CD4-positive, alpha-beta T cell treated with Interleukin-15 for 4 hours (primary cell): ENCODE measurements at places on chromosomes 2 and 18.

- no peak for DNase-seq
Measured at GRCh38 chr18:3704556-3705344, 254.8 kb downstream of the TGIF1 start.

- DNase-seq = no peak
Measured at GRCh38 chr18:25103468-25104155, 248.4 kb downstream of the ZNF521 start.

- DNase-seq = no peak
Measured at GRCh38 chr2:80054346-80054675, 250.2 kb downstream of the LRRTM1 start.

- DNase-seq = peak; percentile 58
Measured at GRCh38 chr18:79523736-79524180, 128.0 kb downstream of the NFATC1 start.

GRCh38 chr2:229133155-229133772 lies 137.8 kb downstream of the PID1 start:
- DNase-seq = no peak

GRCh38 chr2:150127346-150127990 lies 360.0 kb downstream of the RND3 start:
- DNase-seq = no peak

DNA sequence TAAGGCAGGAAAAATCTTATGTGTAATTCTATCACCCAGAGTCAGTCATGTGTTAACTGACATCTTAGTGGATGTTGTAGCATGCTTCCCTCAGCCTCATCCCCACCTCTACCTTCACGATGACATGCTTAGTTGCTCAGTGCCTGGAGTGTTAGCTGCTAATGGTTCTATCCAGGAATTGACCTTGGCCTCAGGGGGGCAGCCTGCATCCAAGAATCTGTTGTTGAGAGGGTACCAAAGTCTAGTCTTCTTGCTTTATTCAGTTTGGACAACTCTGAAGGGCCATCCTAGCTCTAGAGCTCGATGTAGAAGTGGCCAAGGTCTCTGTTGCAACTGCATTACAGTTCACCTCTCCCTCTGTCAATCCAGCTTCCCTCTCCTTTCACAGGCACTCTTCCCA lies 61.2 kb downstream of the ACYP2 start:
- DNase-seq = no peak

DNA sequence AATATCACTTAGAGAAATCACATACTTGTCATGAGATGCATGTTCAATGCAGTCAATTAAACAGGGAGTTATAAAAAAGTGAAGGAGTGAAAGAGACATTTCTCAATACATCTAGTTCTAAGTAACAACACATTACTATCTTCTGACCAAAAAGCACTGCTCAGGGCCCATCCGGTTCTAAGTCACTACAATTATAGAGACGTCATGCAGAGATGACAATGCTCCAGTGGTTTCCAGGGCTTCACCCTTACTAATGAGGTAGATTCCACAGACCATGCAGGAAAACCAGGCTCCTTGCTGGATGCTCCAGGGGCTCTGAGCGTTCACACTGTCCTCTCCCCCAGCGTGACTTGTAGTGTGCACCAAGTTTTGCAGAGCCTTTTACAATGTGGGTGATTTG lies 88.0 kb downstream of the FTCDNL1 start:
- no peak for DNase-seq

GRCh38 chr18:74326231-74326630 lies 10.6 kb downstream of the C18orf63 start:
- no peak for DNase-seq

DNA sequence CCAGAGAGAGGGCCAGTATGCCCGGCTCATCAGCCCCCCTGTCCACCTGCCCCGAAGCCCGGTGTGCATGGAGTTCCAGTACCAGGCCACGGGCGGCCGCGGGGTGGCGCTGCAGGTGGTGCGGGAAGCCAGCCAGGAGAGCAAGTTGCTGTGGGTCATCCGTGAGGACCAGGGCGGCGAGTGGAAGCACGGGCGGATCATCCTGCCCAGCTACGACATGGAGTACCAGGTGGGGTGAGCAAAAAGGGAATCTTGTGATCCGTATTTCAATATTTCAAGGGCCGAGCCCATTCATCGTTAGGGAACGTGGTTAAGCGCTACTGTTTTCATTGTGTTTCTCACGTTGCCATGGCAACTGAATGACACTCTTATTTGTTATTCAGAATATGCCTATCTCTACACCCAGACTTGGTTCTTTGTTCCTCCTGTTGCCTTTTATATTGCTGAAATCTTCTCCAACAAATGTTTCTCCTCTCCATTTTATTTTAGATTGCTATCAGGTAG lies 81.5 kb downstream of the NRP2 start:
- DNase-seq = no peak

- no peak for DNase-seq
Measured at GRCh38 chr2:230924092-230924469, 961 bp downstream of the GPR55 start.

DNA sequence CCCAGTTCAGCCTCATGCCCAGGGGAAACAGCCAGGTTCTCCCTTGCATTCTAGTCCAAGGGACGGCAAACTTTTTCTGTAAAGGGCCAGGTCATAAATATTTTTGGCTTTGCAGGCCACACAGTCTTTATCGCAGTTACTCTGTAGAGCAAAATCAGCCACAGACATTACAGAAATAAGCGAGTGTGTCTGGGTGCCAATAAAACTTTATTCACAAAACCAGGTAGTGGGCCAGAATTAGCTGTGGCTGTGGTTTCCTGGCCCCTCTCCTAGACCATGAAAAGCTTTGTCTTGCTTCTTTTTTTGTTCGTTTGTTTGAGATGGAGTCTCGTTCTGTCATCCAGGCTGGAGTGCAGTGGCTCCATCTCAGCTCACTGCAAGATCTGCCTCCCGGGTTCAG lies 80.1 kb downstream of the EIPR1 start:
- no peak for DNase-seq

- DNase-seq = no peak
Measured at GRCh38 chr2:236859908-236860307, 225.8 kb upstream of the COPS8 start.

GRCh38 chr2:135600915-135601314 lies 69.6 kb downstream of the R3HDM1 start:
- no peak for DNase-seq

GRCh38 chr2:113104054-113104611 lies 23.3 kb upstream of the IL1RN start:
- DNase-seq = no peak

GRCh38 chr2:173959909-173960308 lies 5.3 kb downstream of the SP3 start:
- no peak for DNase-seq

GRCh38 chr2:49032126-49032525 lies 122.2 kb downstream of the FSHR start:
- no peak for DNase-seq

GRCh38 chr2:98388601-98389250 lies 42.5 kb downstream of the CNGA3 start:
- no peak for DNase-seq

DNA sequence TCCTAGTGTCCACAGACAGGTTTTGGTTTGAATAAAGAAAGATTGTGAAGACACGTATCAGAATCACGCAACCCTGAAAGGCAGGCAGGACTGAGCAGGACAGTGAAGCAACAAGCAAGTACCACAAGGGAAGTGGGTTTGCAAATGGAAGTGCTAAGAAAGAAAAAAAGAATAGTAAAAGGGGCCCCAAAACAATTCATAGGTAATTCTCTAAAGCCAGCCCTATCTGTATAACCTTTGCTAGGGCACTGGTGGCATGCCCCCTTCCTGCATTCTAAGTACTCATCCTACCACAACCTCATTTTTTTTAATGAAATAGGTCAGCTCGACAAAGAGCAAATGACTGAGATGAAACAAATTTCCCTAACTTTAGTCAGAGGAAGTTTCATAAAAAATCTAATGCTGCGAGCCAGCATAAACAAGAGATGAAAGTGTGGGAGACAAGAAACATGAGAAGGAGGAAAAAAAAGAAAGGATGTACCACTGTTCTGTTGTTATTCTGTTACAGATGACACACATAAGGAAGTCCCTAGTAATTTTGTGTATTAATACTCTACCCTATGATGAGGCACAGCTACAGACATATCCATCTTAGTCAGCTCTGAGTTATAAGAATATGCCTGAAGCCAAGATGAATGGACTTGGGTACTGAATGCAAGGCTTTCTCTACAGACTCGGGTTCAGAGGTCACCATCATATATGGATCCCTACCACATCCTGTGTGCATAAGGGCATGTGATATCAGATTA lies 32.2 kb downstream of the IKZF2 start:
- peak; percentile 46 for DNase-seq

GRCh38 chr2:61454383-61454782 lies 16.5 kb downstream of the USP34 start:
- DNase-seq = no peak

GRCh38 chr18:74996996-74997395 lies 211.9 kb downstream of the PTGR3 start:
- DNase-seq = no peak

DNA sequence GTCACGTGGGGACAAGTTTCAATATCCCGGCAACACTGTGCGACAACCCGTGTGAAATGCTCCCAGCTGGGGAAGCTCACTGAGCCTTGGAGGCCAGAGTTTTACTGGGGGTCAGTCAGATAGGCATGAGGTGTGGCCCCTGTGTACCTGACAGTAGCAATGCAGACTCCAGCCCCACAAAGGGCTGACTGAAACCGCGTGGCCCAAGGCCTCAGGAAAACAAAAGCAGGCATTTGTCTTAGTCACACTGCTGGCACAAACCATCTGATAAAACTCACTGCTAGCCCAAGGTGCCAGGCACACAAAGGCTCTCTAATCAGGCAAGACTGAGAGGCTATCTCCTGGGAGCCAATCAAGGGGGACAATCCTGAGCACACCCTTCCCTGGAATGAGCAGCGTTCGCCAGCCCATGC lies 786.6 kb upstream of the RAB6C start:
- DNase-seq = no peak

GRCh38 chr2:135909976-135910375 lies 33.7 kb upstream of the MCM6 start:
- DNase-seq = no peak

- DNase-seq = no peak
Measured at GRCh38 chr2:161010503-161011015, 149.7 kb upstream of the TANK start.

DNA sequence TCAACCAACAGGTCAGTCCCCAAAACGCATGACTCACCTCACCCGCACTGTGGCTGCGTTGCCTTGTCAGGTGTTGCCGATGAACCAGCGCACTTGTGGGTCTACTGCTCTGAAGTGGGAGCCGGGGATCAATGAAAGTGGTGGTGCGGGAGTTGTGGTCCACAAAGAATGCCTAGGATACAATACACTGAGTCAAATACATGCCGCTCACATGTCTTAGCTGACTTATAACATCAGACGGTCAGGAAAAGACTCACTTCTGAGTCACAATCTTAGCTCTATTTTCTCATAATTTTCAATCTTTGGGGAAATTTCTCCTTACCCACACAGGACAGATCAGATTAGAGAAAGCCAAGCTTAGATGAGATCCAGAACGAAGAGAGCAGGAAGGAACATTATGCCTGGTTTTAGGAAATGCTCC lies 107.1 kb upstream of the STK17B start:
- DNase-seq = peak; percentile 43

- DNase-seq = no peak
Measured at GRCh38 chr2:69291004-69291650, 95.9 kb downstream of the GFPT1 start.

- DNase-seq = peak; percentile 12
Measured at GRCh38 chr2:68464651-68465050, 2.4 kb downstream of the FBXO48 start.

DNA sequence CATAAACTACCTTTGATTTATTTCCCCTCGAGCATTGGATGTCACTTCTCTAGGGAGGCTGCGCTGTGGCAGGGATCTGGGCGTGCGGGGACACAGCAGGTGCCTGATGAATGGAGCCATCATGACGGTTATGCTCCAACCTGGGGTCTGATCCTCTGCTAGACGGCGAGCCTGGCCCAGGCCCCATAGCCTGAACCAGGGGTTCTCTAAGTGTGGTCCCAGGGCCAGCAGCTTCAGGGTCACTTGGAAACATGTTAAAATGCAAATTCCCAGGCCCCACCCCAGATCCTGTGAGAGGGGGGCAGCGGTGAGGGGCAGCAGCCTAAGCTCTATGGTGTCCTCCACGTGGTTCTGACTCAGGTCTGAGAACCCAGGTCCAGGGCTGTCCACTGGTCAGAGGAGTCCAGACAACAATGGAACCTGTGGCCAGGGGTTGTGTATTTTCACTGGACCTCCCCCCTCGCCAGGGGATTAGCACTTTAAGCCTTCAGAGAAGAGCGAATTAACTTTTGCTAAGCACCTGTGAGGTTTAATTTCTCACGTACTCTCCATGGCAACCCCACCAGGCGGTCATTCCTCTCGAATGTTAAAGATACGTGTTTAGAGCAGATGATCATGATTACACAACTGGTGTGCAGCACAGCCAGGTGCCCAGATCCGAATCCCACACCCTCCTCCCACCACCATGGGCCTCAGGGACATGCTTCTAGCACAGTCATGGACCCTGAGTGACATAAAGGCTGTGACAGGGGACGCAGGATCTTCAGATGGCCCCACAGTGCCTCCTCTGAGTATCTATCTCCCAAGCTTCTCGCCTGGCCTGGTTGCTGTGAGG lies 1.6 kb upstream of the ARHGEF4 start:
- no peak for DNase-seq

- DNase-seq = no peak
Measured at GRCh38 chr2:119914266-119914665, 98.6 kb upstream of the EPB41L5 start.

DNA sequence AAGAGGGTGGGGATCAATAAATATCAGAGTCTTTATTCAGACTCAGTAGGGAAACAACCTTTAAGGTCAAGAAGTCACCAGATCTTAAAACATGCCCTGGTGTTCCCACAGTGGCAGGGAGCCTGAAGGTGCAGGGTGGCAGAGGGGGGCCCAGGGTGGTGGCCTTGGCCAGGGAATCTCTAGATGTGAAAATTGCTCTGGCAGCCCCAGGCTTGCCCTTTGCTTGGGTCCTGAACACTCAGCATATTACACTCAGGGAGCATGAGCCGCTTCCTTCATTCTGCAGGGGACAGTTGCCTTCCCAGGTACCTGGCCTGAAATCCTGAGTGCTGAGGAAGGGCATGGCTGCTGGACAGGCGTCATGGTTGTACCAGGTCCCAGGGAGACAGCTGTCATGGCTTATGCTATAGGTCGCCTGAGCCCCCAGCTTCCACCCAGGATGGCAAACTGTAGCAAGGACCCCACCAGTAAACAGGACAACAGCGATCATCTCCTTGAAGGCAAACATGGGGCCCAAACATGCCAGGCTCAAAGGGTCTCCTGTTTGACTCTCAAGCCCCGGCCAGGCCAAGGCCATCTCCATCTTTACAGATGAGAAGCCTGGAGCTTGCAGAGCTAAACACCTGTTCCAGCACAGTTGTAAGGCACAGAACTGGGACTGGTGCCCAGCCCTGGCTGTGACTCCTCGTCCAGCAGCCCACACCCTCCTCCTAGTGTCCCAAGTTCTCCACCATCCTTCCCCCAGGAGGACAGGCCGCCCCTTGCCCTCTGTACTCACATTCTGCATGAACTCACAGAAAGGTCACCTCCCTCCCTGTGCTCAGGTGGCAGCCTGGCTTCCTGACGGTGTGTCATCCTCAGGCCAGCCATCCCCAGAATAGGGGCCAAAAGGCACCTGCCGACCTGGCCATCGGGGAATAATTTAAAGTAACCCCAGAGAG lies 14.6 kb downstream of the ABCG8 start:
- DNase-seq = no peak

GRCh38 chr2:215395687-215396460 lies 40.0 kb downstream of the FN1 start:
- no peak for DNase-seq

- DNase-seq = no peak
Measured at GRCh38 chr18:42413870-42414269, 458.8 kb downstream of the PIK3C3 start.

- DNase-seq = no peak
Measured at GRCh38 chr2:95578539-95578938, 13.3 kb upstream of the TRIM43 start.
